ENCODE measurements at places on chromosomes 7 and 10. TPM values are rescaled to one million over a fixed set of nuclear protein-coding genes. Genes with fewer than 3 reads are reported as not detected.

Gene BTRC
- 9.0 TPM for total RNA-seq

Gene CPA5
- not detected for total RNA-seq

Gene OR2A5
- not detected for total RNA-seq

Gene KLF14
- total RNA-seq: not detected

Gene HECW1
- total RNA-seq: under 0.01 TPM

Gene SPDYE2
- not detected for total RNA-seq

Gene SDK1
- 2.0 TPM for total RNA-seq

Gene PRSS2
- total RNA-seq: not detected

Gene TMEM229A
- not detected for total RNA-seq

Gene LLCFC1
- total RNA-seq: not detected

Gene NACAD
- 3.5 TPM for total RNA-seq

Gene EPHB4
- total RNA-seq: 53.0 TPM

Gene C10orf143
- under 0.01 TPM for total RNA-seq

Gene BLOC1S2
- 54.2 TPM for total RNA-seq

Gene HMX2
- total RNA-seq: not detected
